Fibroblast of the conjunctiva (primary cell): ENCODE measurements at places on chromosomes 6 and 20.

GRCh38 chr6:1832844-1833787 lies 223.4 kb downstream of the FOXC1 start:
- DNase-seq: no peak

DNA sequence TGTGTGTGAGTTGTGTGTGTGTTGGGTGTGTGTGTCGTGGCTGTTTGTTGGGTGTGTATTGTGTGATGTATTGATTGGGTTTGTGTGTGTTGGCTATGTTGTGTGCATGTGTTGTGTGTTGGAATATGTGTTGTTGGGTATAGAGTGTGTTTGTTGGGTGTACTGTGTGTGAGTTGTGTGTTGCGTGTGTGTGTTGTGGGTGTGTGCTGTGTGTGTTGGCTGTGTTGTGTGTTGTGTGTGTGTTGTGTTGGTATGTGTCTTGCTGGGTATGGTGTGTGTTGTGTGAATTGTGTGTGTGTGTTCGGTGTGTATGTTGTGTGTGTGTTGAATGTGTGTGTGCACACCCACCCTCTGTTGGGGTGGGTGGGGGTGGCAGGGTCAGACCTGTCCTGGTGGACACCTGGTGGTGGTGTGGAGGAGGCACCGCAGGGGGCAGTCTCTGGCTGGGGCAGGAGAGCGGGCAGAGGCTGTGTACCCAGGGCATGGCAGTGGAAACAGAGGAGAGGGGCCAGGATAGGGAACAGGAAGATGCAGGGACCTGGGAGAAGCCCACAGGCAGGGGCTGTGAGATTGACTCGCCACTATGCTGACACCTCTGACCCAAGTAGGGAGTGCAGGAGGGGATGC lies 25.5 kb upstream of the PXDC1 start:
- DNase-seq: no peak

DNA sequence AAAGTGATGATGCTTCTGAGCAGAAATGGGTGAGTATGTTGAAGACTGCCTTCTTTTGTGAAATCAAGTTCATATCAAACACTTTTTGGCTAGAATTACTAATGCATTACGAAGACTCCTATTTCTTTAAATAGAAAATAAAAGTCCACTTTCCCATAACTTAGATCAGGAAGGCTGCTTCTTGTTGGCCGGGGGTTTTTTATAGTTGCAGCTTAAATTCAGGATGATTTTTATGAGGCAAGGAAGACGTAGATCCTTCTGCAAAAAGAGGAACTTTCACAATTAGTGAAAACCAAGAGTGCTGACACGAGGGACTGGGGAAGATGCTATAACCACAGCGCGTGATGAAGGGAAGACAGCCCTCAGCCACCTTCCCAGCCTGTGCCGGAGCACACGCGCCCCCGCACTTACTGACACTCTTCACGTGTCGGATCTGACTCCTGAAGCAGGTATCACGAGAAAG lies 206.1 kb upstream of the PRDM1 start:
- no peak for DNase-seq

GRCh38 chr6:63887002-63887751 lies 251.6 kb downstream of the PHF3 start:
- DNase-seq: no peak

- DNase-seq: no peak
Observed at GRCh38 chr20:39311851-39312506, 349.8 kb downstream of the DHX35 start.

DNA sequence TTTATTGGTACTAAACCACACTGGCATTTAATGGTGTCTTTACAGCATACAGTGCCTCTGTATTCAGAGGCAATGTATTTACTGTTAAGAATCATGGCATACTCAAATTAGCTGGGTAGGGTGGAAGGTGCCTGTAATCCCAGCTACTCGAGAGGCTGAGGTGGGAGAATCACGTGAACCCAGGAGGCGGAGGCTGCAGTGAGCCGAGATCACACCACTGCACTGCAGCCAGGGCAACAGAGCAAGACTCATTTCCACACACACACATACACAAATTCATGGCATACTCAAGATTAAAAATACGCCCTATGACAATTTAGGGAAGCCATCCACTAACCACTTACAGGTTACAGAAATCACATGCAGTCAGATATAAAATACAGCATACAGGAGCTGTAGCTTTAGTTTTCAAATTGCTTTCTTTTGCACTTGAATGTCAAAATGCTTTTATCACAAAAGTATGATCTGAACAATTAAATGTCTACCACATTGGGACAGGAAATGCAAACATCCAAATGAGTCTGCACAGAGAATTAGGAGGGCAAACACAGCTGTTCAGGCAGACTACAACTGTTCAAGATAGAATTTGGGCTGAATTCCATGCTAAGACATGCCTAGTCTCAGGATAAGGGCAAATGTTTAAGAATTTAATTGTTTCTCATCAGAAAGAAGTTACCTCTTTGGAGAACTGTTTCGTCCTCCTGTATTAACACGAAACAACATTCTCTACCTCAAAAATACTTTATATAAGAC lies 36.4 kb downstream of the CSNK2A1 start:
- DNase-seq: no peak

DNA sequence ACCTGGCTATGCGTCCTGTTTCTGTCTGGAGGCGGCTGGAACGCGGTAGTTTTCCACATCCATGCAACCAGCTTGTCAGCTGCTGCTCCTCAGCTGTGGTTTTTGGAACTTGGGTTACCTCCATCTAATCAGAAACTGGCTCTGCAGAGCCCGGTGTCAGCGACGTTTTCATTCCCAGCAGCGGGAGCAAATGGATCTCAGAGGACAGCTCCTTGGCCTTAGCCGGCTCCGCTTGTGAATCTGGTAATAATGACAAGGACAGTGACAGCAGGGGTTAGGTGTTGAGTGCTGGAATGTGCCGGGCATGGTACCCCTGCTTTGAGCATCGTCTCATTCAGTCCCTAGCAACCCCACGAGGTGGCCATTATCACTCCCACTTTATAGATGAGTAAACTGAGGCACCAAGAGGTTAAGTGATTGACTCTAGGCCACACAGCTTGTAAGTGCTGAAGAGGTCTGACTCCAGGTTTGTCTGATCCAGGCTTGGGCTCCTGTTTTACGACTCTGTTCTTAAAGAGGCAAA lies 1.3 kb downstream of the SLCO4A1 start:
- DNase-seq: no peak

DNA sequence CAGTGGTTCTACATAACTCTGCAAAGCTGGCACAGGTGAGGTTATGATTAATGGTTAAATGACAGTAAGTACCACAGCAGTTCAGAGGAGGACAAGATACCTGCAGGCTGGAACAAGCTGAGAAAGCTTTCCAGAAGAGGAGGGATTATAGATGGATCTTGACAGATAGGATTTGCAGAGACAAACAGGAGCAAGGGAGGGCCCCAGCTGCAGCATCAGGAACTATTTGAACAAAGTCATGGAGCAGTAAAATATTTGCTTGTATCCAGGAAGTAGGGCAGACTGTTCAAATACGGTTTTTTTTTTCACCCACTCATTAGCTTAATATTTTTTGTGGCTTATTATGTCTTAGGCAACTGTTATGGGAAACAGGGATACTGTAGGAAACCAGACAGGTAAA lies 144.4 kb upstream of the MAN1A1 start:
- no peak for DNase-seq

DNA sequence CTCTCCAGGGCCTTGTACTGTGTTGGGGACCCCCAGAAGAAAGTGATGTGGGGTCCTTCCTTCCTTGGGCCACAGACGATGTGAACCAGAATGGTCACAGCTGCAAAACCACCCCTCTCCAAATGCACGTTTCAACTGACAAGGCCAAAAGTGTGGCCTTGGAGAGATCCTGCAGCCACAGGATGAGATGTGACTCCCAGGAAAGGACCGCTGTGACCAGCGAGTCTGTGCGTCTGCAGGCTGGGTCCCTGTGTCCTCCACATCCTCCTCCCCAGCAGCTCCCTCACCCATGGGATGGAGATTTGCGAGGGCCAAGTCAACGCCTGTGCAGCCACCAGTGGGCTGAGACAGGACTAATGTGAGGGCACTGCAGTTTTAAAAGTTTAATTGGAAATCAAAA lies 247.0 kb downstream of the ERMARD start:
- DNase-seq: no peak

DNA sequence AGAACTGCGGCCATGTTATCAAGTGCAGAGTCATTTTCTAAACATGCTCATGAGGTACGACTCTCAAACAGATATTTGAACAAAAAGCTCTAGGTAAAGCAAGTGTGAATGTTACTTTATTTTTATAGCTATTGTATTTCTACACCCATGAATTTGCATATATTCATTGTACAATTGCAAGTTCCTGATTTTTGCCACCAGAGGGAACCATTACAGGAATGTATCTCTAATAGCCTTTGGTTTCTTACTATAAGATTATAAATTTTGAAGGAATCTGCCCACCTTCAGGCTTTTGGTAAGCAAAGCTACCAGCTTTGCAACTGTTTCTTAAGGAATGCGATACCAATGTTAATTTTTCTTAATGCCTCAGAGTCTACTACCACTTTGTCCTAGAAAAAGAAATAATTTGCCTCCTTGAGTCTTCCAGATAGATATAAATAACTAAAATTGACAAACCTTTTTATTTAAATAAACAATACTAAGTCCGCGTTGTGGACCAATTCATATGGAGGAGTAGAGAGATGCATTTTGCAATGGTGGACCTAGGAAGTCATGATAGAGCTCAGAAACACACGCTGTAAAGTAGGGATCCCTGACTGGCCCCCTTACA lies 125.4 kb upstream of the SAMD5 start:
- DNase-seq: no peak

- DNase-seq: no peak
Observed at GRCh38 chr20:47397652-47398301, 41.3 kb upstream of the ZMYND8 start.

GRCh38 chr20:57460781-57461465 lies 64.0 kb downstream of the CTCFL start:
- DNase-seq: no peak

DNA sequence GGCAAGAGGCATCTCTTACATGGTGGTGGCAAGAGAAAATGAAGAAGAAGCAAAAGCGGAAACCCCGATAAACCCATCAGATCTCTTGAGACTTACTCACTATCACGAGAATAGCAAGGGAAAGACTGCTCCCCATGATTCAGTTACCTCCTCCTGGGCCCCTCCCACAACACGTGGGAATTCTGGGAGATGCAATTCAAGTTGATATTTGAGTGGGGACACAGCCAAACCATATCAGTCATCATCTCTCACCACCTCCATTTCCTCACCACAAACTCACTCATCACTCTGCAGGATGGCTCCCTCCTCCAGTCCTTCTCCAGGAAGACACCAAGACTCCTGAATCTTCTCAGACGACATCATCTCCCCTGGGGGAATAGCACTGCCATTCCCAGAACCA lies 25.8 kb upstream of the SLC16A10 start:
- no peak for DNase-seq

DNA sequence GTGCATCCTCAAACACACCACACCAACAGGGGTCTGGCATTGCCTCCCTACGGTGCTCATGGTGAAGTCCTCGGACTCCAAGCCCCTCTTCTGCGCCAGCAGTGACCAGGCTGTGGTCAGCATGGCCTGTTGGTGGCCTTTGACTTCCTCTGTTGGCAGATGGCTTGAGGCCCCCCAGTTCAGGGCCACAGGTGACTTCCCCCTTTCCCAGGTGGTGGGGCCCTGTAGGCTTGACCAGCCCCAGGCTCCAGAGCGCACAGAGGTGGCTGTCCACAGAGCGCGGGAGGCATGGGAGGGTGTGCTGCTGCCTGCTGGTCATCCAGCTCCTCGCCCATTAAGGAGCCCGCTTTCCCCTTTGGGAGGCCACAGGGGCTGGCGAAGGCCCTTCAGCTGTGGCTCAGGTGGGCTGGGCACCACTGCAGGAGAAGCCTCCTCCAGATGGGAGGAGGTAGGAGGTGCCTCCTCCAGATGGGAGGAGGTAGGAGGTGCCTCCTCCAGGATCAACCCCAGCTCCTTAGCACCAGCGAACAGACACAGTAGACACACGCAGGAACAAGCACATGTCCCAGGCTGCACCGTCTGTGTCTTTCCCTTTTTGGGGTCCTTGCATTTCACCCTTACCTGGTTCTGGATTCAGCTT lies 52.1 kb upstream of the BHLHE23 start:
- DNase-seq: no peak

GRCh38 chr6:13146442-13146841 lies 181.9 kb downstream of the TBC1D7 start:
- no peak for DNase-seq

DNA sequence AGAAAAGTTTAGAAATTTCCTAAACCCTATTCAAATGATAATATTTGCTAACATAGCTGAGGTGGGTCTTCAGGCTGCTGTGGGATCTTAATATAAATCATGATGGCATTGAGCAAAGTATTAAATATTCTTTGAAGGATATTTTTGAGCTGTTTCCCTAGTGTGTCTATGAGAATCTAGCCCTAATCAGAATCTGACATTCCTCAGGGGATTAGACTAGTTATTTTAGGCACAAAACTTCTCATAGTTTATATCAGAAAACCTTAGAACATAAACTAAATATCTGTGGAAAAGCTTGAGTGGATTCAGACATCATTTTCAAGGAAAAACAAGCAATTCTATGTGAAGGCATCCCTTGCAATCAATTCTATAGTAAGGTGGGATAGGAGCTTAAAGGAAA lies 594.5 kb downstream of the RFPL4B start:
- DNase-seq: no peak

DNA sequence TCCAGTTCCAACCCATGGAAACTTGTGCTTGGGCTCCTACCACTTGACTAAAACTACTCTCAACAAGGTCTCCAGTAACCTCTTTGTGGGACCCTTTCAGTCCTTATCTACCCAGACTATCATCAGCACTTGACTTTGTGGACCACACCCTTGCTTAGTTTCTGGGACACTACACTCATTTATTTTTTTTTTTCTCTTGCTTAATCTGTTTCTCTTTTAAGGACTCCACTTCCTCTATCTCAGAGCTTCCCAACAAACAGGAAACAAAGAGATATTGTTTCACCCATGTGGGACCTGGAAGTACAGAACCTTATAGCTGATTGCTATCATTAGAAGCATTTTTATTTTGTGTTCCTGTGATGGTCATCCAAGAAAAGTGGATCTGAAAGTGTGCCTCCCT lies 28.8 kb upstream of the ME1 start:
- no peak for DNase-seq

DNA sequence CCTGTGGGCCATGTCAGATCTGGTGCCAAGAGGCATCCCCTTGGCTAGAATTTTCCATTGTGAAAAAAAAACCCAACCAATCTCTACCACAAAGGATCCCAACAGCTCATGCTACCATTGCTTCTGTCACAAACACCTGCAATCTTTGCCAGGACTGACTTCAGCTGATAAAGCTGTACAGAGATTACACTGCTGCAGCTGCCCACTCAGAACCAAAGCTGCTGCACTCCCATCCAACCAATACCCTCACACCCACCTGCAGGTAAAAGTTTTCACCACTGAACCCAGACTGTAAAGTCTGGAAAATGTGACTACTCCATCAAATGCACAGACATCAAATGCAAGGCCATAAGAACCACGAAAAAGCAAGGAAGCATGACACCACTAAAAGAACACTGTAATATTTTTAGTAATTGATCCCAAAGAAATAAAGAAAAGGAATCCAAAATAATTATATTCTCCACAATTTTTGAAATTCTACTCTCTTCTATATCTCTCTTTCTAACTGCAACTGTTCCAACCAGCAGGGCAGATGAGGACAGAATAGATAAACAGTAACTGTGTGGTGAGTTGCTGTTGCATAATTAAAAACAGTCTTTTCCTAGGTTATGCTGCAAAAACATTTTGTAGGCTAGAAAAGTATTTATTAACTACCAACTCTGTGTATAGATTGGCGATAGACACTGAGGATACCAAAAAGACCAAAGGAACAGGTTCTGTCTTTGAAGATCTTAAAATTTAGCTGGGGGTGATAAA lies 128.0 kb upstream of the MCHR2 start:
- no peak for DNase-seq
